ENCODE measurements at places on chromosomes 4 and X.

- DNase-seq, result no peak
Measured at GRCh38 chr4:20185103-20185502, 66.6 kb upstream of the SLIT2 start.

GRCh38 chr4:7808181-7808580 lies 131.5 kb downstream of the AFAP1 start:
- no peak for DNase-seq

- DNase-seq, result no peak
Measured at GRCh38 chr4:1862055-1862911, 6.3 kb upstream of the LETM1 start.

GRCh38 chrX:37599729-37600128 lies 28.3 kb downstream of the LANCL3 start:
- no peak for DNase-seq

DNA sequence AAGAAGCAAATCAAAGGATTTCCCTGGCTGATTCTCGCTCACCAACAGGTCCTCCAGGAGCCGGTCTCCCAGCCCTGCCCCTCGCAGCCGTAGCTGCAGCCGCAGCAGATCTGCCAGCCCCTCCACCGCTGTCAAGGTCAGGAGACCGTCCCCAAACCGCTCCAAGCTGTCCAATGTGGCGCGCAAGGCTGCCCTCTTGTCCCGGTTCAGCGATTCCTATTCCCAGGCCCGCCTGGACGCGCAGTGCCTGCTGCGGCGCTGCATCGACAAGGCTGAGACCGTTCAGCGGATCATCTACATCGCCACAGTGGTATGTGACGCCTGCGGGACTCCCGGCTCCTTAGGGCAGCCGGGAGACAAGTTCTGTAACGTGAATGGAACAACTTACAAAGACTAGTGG lies 25.6 kb downstream of the SPATA18 start:
- DNase-seq, result no peak

DNA sequence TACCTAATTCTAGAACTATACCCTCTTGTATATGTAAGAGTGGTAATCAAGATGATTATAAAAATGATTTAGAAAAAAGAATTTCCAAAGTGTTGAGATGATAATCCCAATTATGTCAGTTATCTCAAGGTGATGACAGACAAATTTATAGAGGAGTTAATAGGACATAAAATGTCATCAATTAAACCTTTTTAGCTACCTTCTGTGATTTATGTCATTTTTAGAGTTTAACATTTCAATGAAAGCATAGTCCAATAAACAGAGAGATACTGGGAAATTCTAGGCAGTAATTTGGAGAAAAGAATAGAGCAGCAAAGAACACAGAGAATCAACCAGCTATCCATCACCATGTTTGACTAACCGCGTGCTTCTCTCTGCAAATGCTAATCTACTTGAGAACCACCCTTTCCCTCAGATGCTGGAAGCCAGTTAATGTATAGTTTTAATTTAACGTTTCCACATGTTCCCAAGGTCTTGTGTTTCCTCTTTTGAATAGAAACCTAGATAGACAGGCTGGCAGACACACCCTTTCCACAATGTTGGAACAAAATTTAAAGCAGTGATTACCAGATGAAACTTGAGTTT lies 433.1 kb upstream of the FAM241A start:
- no peak for DNase-seq
